ENCODE measurements at places on chromosomes 13 and 19. TPM values are rescaled to one million over a fixed set of nuclear protein-coding genes. Genes with fewer than 3 reads are reported as not detected.

- DNase-seq = no peak
These were observed 30.3 kb upstream of the PDCD5 start for GRCh38 chr19:32550666-32551065.

GRCh38 chr19:38734426-38735256, 9.6 kb downstream of the CAPN12 start:
- DNase-seq = no peak

RGS9BP gene
- total RNA-seq = 1.1 TPM

SERPINE3 gene
- 0.27 TPM for total RNA-seq

- DNase-seq = no peak
These were observed 4.4 kb upstream of the WIZ start for GRCh38 chr19:15453906-15454860.
